ENCODE measurements at places on chromosomes 2 and 18. TPM values are rescaled to one million over a fixed set of nuclear protein-coding genes. Genes with fewer than 3 reads are reported as not detected.

GRCh38 chr2:21468624-21469023 is 344.9 kb downstream of the TDRD15 start:
- DNase-seq, result no peak

- no peak for DNase-seq
Measured at GRCh38 chr2:33135645-33136044, 188.9 kb downstream of the LTBP1 start.

- no peak for DNase-seq
Measured at GRCh38 chr2:207434306-207434705, 95.5 kb upstream of the CREB1 start.

GRCh38 chr2:224650815-224651439 is 65.2 kb downstream of the CCDC195 start:
- peak; percentile 80 for DNase-seq

- DNase-seq, result no peak
Measured at GRCh38 chr2:234497594-234498235, 834 bp upstream of the ARL4C start.

- DNase-seq, result peak; percentile 22
Measured at GRCh38 chr2:47819834-47820233, 36.9 kb downstream of the MSH6 start.

- DNase-seq, result no peak
Measured at GRCh38 chr2:215601990-215602721, 166.3 kb upstream of the FN1 start.

DNA sequence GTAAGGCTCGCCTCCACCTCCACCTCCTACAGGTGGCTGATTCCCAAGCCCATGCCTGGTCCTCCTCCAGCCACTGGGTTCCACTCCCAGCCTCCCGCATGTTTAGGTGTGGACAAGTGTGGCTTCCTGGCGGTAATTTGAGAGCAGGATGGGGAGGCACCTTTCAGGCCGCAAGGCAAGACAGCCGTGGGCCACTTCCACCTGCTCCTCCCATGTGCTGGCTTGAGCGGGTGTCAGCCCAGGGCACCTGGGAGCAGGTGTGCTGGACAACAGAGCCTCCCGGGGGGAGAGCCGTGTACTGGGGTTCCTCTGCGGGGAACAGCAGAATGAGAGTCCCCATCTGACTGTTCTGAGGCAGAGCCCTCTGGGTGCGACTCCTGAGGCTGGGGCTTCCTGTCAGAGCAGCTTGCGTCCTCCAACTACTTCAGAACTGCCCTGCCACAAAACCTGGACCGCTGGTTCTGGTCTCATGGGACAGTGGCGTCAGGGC is 83.9 kb downstream of the TPO start:
- no peak for DNase-seq

- DNase-seq, result no peak
Measured at GRCh38 chr18:45539491-45539891, 75.8 kb upstream of the SLC14A2 start.

GRCh38 chr2:237904831-237905599 is 45.6 kb downstream of the RAMP1 start:
- DNase-seq, result no peak

GRCh38 chr2:24461685-24462084 is 29.4 kb upstream of the NCOA1 start:
- DNase-seq, result no peak

DNA sequence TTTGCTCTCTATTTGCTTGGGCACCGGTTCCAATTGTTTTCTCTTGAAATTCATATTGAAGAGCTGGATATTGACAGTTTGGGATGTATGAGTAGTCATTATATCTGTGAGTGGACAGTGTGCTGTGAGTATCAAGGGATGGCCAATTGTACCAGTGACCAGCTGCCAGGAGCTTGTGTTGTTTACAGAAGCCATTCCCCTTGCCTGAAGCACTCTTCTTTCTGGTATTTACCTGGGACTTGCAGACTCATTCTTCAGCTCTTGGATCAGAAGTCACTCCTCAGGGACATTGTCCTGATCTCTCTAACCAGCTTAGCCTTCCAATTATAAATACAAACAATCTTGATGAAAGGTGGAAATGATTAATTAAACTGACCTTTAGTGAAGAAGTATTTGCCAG is 438.3 kb upstream of the LRATD1 start:
- DNase-seq, result no peak

- no peak for DNase-seq
Measured at GRCh38 chr2:29042561-29043075, 31.7 kb downstream of the PCARE start.

GRCh38 chr2:222284466-222284865 is 14.3 kb downstream of the PAX3 start:
- no peak for DNase-seq

- no peak for DNase-seq
Measured at GRCh38 chr2:190584980-190585661, 50.6 kb upstream of the NEMP2 start.

GRCh38 chr2:213225866-213226265 is 58.4 kb upstream of the SPAG16 start:
- no peak for DNase-seq

DNA sequence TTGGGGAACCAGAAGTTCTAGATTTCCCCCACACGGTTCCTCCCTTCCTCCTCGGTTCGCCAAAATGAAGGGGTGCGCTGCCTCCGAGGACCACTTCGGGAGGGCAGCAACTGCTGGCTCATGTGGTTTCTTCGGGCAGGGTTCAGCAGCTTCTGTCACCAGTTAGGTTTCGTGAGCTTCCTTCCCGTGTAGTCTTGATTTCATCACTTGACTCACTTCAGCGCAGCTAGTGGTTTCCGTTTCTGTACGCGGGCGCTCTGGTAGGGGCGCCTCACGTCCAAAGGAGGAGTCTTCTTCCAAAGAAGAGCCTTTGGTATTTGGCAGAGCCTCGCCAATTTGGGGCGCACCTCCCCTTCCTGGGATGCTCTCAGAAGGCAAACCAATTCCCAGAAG is 485 bp upstream of the GALNT3 start:
- DNase-seq, result peak; percentile 69

DNA sequence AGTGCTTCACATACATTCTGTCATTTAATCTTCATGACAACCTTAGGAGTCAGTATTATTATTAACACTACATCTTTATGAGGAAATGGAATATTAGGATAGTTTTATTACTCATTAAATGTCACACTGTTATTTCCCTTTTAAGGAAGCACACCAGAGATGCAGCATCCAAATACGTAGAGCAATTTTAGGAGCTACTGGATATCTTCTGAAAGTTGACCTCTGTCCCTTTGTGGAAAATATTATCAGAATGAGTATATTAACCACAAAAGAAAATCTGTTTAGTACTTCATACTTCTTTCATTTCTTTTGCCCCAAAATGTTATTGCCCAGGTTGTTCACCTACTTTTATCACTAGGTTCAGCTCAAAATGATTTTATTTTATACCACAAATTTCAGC is 72.9 kb upstream of the APCDD1 start:
- DNase-seq, result no peak

- DNase-seq, result no peak
Measured at GRCh38 chr2:175984846-175985245, 17.2 kb downstream of the LNPK start.

DNA sequence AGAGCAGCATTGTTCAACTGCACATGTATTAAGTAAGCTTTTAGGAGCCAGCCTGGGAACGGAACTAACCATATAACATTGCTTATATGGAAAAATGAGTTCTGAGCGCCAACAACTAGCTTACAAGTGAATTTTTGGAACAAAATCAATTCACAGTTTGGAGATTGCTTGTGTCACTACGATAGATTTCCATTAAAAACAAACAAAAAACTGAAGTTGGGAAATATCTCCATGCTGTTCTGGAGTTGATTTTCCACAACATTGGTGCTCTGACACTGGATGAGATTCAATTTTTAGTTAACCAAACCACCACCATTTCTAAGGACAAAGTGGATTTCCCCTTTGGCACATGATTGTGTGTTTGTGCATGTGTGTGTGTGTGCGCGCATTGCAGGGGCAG is 56.9 kb upstream of the ZNF397 start:
- DNase-seq, result no peak

- DNase-seq, result peak; percentile 77
Measured at GRCh38 chr2:74502720-74503505, 3.5 kb upstream of the LBX2 start.

DNA sequence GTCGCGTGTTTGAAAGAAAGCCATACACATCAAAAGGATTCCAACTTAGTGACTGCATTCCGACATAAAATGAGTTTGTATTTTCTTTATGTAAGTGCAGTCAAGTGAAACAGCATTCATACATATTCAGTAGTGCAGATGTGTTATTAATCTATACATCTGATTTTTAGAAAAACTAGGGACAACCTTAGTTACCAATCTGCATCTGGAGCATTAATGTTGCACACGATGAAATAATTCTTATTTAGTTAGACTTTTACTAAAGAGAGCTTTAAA is 1.9 kb downstream of the GORASP2 start:
- no peak for DNase-seq

DNA sequence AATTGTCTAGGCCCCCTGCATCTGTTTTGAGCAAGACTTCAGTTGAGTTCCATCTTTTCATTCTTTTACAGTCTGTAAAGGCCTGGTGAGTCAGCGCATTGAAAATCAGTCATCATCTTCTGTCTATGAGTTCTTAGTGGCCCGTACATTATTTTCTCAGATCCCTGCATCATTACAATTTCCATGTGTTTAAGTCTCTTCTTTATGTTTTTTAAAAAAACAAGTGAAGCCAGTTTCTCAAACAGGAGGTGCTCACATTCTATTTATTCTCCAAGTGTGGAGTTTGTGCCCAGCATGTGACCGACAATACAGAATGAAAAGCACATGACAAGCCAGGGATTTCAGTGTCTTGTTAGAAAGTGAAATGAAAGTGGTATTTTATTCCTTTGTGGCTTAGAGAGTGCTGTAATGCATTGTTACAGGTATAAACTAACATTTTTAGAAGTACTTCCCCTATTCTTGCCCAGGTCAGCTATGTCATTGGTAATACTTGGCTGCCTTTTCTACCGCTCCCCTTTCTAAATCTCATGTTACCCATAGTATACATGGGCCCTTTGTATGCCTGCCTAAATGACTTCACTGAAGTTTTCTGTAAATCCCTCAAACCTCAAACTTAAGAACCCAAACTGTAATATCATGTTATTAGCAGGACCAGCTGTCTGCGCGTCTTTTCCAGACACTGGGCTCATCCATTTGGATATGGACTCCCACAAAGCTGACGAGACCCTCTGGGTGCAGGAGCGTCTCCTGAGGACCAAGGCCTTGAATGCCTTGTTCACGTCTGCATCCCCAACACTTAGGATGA is 67.6 kb downstream of the FEZ2 start:
- no peak for DNase-seq

DNA sequence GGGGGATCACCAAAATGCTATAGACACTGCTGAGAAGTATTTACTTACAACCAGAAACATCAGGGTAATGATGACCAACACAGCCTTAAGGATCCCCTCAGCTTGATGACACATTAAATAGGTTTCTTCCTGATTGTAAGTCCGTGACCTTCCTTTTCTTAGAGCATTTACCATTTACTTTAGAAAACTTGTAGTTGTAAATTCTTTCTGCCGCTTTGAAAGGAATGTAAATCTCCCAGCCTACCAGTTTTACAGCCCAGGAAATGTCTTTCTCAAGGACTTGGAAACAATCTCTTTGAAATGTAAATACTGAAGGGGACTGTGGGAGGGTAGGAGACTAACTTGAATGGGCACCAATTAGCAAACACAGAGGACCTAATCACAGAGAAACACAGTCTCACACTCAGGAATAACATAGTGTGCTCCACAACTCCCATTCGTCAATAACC is 278.6 kb downstream of the DSC3 start:
- DNase-seq, result no peak

DNA sequence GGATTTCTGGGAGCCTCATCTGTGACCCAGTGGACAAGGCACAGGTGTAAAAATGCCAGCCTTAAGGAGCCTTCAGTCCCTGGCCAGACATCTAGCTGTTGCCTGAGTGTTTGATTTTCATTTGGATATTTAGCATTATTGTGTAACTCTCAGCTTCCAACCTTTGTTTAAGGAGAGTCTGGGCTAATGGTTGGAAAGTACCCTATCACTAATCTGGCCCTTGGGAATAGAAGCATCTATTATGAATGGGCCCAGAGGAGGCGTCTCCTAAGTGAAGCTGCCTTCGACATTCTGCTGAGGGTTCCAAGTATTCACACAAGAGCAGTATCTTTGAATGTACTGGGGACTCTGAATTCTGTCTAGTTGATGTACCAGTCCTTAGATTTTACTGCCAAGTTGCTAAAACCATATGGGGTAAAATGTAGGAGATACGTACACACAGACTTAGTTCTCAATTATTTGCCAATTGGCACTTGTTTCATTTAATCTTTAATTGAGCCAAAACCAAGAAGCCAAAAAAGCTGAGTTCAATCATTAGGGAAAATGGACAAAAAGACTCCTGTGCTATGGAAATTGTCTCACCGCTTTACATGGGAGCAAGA is 7.2 kb upstream of the ANKRD29 start:
- no peak for DNase-seq

DNA sequence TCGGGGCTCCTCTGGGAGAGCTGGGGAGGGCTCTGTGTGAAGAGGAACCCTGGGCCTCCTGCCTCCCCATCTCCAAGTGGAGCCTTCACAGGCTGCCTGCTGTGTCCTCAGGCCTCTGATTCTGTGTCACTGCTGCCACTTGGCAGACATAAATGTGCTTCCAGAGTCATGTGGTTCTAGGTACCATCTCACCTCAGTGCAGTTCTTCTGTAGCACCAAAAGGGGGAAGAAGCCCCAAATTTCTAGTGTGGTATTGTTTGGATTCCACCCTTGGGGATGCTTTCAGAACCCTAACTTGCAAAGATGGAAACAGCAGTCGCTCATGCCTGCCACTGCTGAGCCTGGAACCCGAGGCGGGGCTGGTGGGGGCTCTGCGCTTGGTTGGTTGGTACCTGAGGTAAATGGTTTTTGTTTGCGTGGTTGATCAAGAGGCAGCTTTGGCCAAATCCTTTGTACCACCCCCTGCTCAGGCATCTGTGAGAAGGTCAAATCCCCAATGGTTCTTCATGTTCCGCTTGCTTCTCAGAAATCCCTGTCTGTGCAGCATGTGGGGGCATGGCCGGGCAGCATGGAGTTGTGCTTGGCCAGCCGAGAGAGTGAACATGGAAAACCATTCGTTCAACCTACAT is 27.5 kb downstream of the COA5 start:
- no peak for DNase-seq

AGXT gene
- total RNA-seq, result 1.6 TPM

SCN1A gene
- total RNA-seq, result not detected

TUBB8B gene
- total RNA-seq, result not detected

RESP18 gene
- total RNA-seq, result not detected

AQP12B gene
- not detected for total RNA-seq

PKDCC gene
- 83.9 TPM for total RNA-seq

SPAST gene
- total RNA-seq, result 10.8 TPM

FBXO41 gene
- total RNA-seq, result 18.0 TPM

ZNF396 gene
- total RNA-seq, result not detected

DYNAP gene
- not detected for total RNA-seq

CFAP210 gene
- total RNA-seq, result not detected

SFTPB gene
- total RNA-seq, result not detected

SPC25 gene
- 7.0 TPM for total RNA-seq

SP110 gene
- 11.9 TPM for total RNA-seq
